GM06990 (cell line): ENCODE measurements at places on chromosomes 5 and 9.

GRCh38 chr9:34558919-34559623 is 30.5 kb downstream of the CNTFR start:
- no peak for DNase-seq

GRCh38 chr9:89919171-89919681 is 314.4 kb downstream of the GADD45G start:
- peak; percentile 22 for DNase-seq

GRCh38 chr5:14628346-14628745 is 36.2 kb upstream of the OTULIN start:
- no peak for DNase-seq

DNA sequence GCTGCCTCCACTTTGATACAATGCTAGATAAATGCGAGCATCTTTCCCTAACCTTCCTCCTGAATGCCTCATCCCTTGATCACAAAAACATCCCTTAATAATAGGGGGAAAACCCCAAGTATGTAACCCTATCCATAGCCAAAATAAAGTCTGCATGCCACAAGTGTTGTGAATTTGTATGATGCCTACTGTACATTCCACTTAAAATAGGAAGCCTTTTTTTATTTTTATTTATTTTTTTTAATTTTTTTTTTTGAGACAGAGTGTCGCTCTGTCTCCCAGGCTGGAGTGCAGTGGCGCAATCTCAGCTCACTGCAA is 207.0 kb downstream of the AOPEP start:
- no peak for DNase-seq

GRCh38 chr9:82961504-82962125 is 101.3 kb downstream of the RASEF start:
- DNase-seq: no peak

GRCh38 chr9:109974918-109975276 is 194.9 kb downstream of the PALM2AKAP2 start:
- DNase-seq: no peak

DNA sequence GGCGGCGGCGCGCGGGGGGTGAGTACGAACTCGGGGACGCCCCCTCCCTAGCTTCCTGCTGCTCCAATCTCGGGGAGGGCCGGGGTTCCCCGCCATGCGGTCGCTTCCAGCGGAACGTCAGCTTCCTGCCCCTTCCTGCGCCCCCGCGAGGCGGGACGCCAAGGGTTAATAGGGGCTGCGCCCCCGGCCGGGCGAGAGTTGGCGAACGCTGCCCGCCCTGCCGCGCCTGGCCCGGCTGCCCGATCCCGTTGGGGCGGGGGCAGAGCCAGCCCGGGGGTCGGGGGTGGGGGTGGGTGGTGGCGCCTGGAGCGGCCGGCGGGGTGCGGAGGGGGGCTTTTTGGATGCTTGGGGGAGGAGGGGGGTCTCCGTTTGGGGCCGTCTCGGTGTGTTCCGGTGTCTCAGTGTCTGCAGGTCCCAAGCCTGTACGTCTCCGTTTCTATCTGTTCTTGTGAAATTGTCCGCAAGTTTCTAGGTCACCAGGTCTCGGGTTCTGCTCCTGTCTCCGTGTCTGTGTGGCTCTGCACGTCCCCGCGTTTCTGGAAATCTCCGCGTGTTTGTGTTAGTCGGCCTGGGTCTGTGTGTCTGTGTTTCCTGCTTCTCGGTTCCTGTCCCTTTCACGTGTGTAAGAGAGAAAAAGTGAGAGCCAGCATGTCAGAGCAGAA is 789 bp downstream of the COL27A1 start:
- DNase-seq: no peak

GRCh38 chr5:66898241-66898995 is 298.2 kb downstream of the CD180 start:
- DNase-seq: no peak

- DNase-seq: no peak
Measured at GRCh38 chr9:6641561-6641960, 4.0 kb downstream of the GLDC start.

DNA sequence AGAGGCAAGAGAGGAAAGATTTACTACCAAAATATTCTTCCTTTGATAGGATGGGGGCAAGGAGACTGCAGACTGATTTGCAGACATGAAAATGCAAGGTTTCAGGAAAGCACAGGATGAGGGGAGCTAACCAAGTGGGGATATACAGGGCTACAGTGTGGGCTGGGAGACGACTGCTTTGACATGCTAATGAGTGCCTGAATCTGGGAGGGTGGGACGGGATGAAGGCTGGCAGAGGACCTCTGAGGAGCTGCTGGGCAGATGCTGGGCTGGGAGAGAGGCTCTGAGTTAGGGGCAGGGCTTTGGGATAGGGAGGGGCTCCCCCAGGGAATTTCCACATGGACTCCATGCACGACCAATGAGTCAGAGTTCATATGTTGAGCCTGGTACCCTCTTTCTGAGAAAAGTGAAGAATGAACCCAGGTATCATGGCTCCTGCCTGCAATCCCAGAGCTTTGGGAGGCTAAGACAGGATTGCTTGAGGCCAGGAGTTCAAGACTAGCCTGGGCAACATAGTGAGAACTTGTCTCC is 4.9 kb upstream of the CPLX2 start:
- no peak for DNase-seq

DNA sequence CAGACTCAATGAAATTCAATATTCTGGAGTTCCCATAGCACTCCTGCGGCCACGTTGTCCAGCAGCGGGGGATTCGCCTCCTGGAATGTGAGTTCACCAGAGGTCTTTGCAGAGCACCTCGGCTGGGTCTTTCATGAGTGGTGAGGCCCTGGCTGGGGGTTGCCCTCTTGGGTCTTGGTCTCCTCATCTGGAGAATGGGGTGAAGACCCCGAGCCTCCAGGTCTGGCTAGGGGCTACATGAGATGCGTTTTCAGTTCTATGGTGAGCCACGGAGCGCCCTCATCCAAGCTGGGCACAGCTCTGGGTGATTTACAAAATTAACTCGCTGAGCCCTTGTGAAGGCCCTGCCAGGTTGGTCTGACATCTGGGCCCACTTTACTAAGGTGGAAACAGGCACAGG is 37.5 kb upstream of the RXRA start:
- no peak for DNase-seq

DNA sequence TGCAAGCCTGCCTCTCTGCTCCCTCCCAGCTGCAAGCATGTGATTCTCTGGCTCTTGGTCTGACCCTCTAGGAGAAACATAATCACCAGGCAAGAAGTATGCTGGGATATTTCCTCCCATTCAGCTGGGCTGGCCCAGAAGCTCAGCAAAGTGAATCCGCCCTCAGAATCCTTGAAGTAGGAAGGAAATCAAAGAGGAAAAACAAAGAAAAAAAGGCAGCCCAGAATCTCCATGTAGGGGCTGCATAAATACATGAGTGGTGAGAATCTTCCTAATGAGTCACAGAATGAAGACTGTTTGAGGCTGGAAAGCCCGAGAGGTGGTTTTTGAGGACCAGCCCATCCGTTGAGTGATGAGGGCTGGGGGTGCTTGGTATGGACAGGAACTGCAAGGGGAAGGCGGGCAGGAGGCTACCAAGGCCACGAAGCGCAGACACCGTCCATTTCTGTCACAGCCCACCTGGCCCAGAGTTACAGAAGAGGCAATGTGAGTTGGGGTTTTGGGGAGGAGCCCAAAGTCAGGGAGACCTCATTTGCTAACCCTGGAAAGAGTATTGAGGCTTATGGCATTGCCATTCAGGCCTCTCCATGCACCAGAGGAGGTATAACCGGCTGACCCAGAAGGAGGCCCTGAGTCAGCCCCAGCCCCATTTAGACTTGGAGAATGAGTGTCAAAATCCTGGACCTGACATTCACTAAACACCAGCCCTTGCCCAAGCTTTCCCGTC is 33.4 kb upstream of the TGFBR1 start:
- no peak for DNase-seq

DNA sequence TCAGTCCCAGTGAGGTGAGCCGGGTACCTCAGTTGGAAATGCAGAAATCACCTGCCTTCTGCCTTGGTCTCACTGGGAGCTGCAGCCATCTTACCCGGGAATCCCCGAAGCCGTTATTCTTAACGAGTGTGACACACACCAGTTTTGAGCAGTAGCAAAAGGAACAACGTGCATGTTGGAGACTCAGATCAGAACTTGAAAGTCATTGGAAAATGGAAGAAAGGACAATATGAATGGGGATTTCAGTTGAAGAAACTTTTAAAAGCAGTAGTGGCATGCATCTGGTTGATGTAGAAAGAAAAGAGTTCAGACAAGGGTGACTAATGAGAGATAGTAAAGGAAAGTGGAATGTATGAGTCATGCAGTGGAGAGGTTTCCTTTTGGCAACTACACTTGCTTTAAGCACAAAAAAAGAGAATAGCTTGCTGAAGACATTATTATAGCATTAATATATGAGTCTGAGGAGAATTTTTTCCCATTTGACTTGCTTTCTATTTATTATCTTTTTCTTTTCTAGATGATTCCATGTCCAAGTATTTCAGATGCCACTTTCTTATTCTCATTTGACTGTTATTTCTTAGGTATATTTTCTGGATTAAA is 44.4 kb upstream of the ANKDD1B start:
- DNase-seq: peak; percentile 82

- DNase-seq: no peak
Measured at GRCh38 chr5:139164020-139164419, 34.1 kb downstream of the SIL1 start.

DNA sequence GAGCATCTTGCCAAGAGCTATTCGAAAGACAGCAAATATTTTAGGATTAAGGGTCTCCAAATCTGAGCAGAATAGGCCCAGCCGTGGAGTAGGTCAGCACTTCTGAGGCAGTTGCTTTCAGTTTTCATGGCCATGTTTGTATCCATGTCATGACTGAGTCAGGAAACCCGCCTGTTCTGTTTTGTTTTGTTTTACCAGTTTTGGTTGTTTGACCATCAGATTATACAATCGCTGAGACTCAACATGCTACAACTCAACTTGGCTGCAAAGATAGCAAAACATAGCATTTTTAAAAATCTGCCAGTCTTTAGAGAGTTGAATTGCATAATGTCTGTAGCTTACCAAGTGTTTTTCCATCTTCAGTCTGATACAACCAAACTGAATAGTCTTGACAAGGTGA is 185.1 kb upstream of the ZNF462 start:
- DNase-seq: no peak

GRCh38 chr9:115117999-115118878 is at the start of gene TNC:
Gene TNC (minus strand): TSS chr9:115118157. CDS start chr9:115091018, 27,139 bp downstream.
- no peak for DNase-seq

GRCh38 chr5:124932791-124933600 is 186.6 kb upstream of the ZNF608 start:
- no peak for DNase-seq

- no peak for DNase-seq
Measured at GRCh38 chr5:145981589-145982571, 45.5 kb downstream of the SH3RF2 start.

- no peak for DNase-seq
Measured at GRCh38 chr5:123881759-123882244, 369.8 kb downstream of the CSNK1G3 start.

- no peak for DNase-seq
Measured at GRCh38 chr5:38871790-38872551, 26.2 kb downstream of the OSMR start.

GRCh38 chr9:112493393-112494137 is 6.9 kb downstream of the KIAA1958 start:
- DNase-seq: no peak

DNA sequence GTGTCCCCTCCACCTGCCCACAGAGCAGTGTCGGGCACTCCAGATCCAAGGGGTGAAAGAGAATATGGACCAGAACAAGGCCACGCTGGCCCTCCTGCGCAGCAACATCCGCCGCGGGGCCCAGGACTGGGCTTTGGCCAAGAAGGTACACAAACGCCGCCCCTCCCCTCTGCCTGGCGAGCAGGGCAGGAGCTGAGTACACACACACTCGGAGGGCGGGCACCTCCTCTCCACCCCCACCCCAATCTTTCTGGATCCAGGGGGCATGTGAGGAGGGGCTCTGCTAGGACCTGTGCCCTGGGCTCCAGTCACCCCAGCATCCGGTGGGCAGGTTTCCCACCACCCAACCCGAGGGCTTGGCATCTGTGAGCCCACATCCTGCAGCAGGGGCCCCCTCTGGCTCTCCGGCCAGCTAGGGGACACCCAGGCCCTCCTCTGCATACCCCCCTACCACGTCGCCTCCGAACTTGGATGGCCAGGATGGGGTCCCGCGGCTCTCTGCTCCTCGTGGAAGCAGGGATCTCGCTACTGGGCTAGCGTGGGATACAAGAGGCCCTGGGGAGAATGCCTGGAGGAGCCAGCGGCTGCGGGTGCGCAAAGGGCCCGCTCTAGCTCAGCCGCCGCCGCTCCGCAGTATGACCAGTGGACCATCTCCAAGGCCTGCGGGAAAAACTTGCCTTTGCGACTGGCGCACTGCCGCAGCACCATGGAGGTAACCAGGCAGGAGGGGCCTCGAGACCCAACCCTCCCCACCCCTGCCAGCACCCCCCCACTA is 3.1 kb downstream of the CCDC183 start:
- no peak for DNase-seq

GRCh38 chr9:114287763-114288192 is 35.1 kb upstream of the ORM1 start:
- no peak for DNase-seq

DNA sequence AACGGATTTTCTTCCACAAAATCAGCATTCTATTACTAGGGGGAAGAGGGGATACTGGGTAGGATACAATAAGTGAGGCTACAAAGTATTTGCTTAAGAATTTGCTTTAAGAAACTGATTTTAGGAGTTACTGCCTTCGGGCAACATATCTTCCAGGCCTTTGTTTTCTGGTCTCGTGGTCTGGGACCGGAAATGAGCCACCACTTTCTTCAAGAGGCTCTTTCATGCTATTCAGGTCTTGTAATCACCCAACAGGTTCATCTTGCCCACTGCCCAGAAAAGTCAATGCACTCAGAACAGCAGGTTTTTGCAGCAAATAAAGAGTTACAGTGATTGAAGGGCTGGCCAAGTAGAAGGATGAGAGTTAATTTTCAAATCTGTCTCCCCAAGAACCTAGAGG is 6.6 kb upstream of the AOPEP start:
- no peak for DNase-seq

GRCh38 chr9:136059851-136060670 is 35.0 kb downstream of the NACC2 start:
- peak; percentile 1 for DNase-seq

GRCh38 chr5:135989686-135990085 is 34.9 kb upstream of the LECT2 start:
- no peak for DNase-seq

GRCh38 chr5:87170799-87171198 is 96.9 kb upstream of the RASA1 start:
- DNase-seq: no peak
